Stimulated activated naive B cell treated with anti-CD40 and anti-IgM and Interleukin-4, amounts not matched to agents 10 μg/mL and 1 μg/mL and 100 μg/mL, for 72 hours (primary cell): ENCODE measurements at places on chromosomes 1 and 21.

DNA sequence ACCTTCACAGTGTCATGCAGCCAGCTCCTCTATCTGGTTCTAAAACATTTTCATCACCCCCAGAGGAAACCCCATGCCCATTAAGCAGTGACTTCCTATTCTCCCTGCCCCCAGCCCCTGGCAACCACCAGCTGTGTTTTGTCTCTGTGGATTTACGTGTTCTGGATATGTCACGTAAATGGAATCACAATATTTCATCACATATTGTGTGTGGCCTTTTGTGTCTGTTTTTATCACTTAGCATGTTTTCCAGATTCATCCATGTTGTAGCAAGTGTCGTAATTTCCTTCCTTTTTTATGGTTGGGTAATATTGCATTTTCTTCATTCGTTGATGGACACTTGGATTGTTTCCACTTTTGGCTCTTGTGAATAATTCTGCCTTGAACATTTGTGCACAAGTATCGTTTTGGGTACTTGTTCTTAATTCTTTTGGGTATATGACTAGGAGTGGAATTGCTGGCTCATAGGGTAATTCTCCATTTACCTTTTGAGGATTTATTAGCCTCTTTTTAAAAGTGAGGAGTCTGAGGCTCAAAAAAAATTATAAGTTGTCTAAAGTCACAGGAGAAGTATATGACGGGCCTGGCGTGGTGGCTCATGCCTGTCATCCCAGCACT, 127.0 kb downstream of the MRPS6 start:
- DNase-seq, result no peak

GRCh38 chr1:65156910-65157545, 9.0 kb downstream of the AK4 start:
- no peak for DNase-seq

DNA sequence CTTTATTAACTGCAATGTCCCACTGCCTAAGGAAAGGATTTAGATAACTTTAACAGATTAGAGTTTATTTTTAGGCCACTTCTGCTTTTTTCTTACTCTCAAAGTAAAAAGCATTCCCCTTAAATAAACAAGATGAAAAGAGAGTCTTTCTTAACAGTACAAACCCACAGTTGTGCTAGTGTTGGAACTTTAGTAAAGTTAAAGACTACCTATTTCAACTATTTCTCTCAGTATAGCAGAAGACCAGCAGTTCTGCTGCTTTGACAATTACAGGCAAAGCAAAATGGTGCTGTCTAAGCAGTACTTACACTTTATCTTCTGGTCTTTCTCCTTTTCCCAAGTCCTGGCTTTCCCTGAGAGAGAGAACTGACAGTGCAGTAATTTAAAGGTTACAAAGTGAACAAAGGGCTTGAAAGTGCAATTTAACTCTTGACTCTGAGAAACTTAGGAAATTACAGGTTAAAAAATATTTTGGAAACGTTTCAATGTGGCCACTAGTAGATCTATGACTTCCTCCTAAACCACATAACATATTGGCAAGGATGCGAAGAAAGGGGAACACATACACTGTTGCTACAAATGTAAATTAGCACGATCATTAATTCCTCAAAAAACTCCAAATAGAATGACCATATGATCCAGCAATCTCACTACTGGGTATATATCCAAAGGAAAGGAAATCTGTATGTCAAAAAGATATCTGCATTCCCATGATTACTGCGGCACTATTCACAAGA, 135.4 kb upstream of the POGK start:
- no peak for DNase-seq

DNA sequence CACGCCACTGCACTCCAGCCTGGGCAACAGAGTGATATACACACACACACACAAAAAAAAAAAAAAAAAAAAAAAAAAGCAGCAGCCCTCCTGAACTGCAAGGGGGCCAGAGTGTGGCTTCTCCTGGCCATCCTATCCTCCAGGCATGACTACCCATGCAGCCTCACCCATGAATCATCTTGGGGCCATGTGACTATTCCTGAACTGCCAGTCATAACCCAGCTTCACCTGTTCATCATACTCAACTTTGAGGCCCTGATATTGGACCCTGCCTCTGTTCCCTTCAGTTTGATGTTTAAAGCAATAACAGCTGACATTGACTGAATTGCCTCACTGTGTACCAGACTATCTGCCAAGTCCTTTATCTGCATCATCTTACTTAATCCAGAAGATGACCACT, 2.8 kb upstream of the HPCAL4 start:
- no peak for DNase-seq

GRCh38 chr1:52386458-52386857, 17.8 kb downstream of the ORC1 start:
- DNase-seq, result no peak

GRCh38 chr1:100462326-100463025, 75.5 kb upstream of the GPR88 start:
- DNase-seq, result no peak

GRCh38 chr1:232377494-232377770, 252.5 kb downstream of the SIPA1L2 start:
- DNase-seq, result no peak

- DNase-seq, result no peak
Measured at GRCh38 chr1:117759535-117759934, 153.7 kb downstream of the TENT5C start.

DNA sequence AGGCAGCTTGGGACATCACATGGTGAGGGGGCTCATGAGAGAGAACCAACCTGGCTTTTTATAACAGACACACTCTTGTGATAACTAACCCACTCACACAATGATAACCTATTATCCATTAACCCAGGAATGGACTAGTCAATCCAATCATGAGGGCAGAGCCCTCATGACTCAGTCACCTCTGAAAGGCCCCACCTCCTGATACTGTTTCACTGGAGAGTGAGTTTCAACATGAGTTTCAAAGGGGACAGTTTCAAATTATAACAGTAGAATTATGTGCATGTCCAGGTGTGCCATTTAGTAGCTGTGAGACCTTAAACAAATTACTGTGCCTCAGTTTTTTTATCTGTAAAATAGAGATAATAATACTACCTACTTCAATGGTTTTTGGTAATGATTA, 47.6 kb upstream of the PPP2R5A start:
- no peak for DNase-seq

DNA sequence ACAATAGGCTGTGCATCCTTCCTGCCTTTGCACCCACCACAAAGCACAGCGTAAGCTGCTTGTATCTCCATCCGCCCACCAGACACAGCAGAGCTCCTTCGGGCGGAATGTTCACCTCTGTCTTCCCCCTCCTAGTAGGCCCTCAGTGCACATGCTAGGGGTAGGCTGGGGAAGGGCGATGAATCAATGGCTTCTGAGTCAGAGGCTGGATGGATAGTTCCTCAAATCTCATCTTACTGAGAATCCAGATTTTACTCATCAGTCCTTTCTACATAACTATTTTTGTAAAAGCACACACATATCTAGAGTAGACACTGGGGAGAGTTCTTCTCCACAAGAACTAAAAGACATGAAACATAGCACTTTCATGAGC, 73.8 kb downstream of the BCAR3 start:
- DNase-seq, result peak; percentile 81

DNA sequence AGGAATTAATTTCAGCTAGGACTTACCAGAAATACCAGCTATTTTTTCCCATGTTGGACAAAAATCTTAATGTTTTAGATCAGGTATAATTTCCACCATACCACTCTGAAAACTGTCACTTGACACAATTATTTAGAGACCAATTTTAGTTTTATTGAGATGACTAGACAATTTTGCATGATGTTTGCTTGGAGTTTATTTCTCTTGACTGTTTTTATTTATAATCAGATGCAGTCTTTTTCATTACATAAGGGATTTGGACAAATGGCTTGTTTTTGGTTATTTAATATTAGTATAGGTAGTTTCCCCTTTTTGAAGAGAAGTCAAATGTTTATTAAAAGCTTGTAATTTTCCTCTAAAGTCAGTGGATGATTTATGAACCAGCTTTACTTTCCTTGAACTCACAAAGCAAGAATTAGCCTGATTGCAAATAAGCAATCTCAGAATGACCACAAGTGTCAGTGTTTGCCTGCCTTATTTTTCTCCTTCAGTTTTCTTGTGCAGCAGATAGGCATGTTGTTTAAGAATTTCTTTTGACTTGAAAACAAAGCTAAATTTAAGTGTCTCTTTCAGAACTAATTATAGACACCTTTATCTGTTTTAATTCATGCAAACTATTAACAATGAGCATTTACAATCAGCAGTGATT, 3.8 kb upstream of the B3GALT2 start:
- no peak for DNase-seq

DNA sequence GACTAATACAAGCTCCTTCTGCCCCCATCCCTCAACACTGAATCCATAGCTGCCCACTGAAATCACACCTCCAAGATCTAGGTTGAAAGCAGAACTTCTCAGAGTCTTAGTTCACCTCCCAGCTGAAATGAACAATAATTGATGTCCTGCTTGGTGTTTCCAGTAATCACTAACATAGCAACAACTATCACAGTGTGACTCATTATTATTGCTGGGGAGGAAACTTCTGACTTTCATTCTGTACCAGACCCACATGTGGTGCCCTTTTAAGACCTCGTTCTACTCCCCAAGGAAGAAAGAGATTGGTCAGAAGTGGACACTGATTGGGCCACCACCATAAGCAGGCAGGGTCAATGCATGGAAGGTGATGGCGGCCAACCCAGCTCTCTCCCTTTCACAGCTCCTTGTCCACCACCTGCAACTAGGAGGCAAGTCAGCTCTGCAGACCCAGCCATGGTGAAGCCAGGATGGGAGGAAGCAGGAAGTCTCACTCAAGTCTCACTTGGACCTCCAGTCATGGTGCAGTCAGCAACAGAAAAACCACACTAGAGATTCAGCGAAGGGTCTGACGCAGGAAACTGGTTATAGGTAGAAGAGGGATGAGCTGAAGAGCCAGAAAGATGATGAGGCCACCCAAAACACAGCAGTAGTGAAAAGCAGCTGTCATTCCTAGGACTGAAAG, 720.2 kb downstream of the PTPRU start:
- DNase-seq, result no peak

DNA sequence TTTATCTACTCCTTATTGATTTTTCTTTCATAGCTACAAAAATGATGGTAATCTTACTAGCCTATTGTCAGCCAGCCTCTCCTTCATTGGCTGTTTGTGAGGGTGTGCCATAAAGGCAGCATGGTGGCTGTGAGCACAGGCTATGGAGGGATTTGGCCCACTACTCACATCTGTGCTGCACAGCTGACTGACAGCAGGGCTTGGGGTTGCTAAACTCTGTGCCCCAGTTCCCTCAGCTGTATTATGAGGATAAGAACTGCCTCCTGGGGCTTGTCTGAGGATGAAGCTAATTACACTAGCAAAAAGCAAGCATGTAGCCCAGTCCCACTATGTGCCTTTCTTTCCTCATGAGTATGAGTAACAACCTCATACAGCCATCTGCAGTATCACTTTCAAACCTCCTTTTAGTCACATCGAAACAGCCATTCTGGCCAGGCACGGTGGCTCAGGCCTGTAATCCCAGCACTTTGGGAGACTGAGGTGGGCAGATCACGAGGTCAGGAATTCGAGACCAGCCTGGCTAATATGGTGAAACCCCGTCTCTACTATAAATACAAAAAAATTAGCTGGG, 66.2 kb downstream of the COQ8A start:
- DNase-seq, result no peak

DNA sequence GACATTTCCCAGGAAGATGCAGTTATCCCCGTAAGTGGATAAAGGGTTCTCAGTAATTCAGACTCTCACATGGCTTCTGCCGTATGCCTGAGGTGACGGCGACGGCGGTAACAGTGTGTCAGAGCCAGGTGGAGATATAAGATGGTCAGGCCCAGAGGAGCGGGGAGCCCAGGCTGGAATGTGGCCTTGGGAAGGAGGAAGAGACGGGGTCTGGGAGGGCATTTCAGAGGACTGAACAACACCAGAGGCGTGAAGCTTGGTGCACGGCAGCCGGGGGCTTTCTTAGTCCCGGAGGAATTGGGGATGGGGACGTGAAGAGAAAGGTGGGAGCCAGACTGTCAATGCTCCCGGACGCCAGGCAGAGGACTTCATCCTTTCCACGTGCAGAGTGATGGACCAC, 1.0 kb downstream of the RER1 start:
- DNase-seq, result no peak

DNA sequence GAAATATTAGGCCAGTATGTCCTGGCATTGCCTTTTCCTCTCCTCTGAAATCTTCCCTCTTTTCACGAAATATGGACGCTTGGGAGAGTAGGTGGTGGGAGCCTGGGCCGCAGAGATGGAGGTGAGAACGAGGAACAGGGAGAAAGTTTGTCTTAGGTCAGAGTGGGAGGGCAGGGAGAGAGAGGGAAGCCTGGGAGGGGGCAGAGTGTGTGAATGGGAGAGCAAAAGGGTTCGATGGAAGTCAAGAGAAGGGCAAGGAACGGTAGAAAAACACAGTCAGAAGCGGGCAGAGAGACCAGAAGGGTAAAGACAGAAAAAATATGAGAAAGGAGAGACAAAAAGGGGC, 1.2 kb downstream of the TRABD2B start:
- DNase-seq, result no peak

- no peak for DNase-seq
Measured at GRCh38 chr1:187911820-187912219, 1083.1 kb downstream of the PLA2G4A start.

GRCh38 chr1:95171270-95172245, 54.4 kb downstream of the TLCD4 start:
- no peak for DNase-seq

- DNase-seq, result peak; percentile 30
Measured at GRCh38 chr1:156750711-156751450, 594 bp downstream of the HDGF start.

- no peak for DNase-seq
Measured at GRCh38 chr1:222728746-222729145, 8.3 kb upstream of the FAM177B start.

DNA sequence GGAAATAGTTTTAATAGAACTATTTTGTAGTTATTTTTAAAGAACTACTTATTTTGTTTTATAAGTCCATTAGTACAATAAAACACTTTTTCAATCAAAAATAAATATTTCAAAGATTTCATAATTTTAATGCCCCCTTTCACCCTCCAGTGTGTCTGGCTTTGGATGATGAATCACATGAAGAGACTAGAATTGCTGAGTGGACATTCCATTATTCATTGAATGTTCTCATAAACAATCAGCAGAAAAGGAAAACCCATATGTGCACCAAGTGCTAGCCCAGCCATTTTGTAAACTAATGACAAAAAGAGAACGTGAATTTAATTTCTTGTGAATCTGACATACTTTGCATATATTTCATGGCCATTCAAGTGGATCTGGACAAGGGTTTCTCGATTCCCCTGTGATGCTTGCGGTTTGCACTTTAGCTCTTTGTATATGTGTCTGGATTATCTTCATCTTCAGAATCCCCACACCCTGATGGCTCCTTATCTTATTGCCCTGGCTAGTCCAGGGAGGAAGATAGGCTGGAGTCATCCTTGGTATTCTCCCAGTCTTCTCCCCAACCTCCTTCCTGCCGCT, 20.7 kb upstream of the CHIA start:
- DNase-seq, result no peak

DNA sequence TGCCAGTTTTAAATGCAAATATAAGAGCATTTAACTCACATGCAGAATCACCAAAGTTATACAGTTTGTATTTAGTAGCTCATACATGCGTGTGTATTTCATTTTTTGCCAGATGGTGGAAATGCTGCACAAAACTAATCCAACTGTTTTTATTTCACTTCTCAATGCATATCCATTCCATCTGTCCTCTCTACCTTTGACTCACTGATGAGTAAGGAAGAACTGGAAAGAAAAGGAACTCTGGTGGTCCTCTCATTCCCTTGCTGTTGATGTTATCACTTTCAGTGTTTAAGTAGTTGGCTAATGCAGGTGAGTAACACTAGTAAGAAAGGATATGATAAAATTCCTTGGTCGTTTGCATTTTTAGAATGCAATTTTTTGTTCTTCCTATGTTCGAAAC, 5.7 kb upstream of the SLC1A7 start:
- DNase-seq, result no peak
